CD4-positive, alpha-beta T cell (primary cell): ENCODE measurements at places on chromosomes 13 and 19.
A peak's percentile ranks its signal among the peaks of the same experiment; 100 is the strongest.

- peak; percentile 47 for DNase-seq
These were observed 1.3 kb downstream of the ICAM5 start for GRCh38 chr19:10290876-10291553.

DNA sequence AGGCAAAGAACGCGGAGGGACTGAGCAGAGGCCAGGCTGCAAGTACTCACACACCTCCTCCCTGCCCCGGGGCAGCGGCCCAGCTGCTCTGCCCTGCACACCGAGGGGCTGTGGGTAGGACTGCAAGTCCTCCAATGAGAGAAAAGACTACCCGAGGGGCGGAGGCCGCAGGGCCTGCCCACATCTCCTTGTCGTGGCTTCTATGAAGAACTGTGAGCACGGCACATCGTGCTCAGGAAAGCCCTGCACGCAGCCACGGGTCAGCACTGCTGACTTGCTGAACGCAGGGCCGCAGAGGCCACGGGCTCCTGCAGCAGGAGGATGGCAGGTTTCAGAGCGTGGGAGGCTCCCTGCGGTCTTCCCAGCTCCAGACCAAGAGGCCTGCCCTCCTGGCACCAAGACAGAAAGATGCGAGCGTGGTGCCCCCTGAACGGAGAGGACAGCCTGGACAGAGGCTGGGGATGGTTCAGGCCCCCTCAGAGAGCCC lies 37.4 kb downstream of the CEBPG start:
- DNase-seq: no peak

DNA sequence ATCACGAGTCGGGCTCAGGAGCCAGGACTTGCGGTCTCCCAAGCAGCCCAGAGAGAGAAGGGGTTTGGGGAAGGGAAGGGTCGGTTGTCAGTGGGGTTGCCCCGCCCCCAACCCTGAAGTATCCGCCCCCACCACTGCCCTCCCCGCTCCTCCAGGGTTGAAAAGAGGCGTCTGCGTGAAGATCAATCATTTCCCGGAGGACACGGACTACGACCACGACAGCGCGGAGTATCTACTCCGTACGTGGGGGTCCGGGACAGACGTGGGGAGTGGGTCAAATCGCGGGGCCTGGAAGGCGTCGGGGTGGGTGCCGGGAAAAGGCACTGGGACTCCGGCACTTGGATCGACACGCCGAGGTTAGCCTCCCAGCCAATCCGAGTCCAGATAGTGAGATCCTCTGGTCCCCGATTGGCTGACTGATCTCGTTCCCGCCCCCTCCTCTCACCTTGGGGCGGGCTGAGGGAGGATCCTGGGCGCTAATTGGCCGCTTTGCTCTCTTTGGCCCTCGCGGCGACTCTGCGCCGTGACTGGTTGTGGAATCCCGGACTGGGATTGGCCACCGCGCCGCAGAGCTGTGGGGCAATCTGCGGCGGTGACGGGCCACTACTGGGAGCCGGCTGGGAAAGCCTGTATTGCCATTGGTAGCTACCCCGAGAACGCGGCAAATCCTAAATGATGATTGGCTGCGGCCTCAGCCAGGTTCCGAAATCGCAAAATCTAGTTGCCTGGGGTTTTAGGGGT lies 13.3 kb upstream of the CACNG6 start:
- no peak for DNase-seq

DNA sequence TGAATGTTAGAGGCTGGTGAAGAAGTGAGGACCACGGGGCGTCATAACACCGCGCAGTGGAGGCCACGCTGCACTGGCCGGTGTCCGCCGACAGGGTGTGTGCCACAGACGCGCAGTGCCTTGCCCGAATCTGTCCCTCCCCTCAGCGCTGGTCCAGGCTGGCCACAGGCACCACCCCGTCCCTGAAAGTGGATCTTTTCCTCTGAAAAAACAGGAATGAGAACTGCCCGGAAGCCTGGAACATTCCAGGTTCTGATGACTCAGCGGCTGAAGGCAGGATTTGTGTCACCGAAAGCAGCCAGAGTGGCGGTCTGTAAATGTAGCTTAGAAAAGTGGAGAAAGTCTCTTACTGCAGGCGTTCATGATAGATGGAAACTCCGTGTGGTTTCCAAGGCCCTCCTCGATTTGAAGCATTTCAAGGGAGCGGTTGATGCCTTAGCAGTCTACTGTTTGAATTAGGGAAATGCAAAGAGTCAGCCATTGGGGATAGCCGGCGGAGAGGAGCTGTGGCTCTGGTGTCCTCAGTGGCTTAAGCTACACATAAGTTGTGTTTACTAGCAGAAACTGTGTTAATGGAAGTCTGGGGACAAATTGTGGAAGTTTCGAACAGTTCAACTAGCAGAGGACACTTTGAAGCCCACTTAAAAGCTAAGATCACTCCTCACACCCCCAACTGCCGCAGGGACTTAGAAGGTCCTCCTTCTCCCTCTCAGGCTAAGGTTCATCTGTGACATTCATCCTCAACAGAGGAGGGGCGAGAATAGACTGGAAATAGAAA lies 70.8 kb downstream of the NUFIP1 start:
- DNase-seq: peak; percentile 75

DNA sequence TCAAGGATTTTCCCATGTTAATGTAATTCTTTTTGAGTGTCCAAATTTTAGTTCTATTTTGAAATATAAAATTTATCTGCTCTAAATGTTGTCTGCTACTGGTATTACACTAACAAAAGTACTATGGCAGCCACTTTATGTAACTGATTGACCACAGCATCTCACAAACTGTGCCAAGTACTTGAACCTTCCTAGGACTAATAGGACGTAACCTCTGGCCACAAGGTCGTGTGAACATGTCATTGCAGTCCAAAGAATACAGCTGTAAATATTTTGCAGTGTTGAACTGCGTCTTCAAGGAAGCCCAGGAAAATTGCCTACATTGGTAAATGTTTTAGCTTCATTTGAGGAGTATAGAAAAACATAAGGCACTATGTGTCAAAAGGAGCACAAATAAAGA lies 1.9 kb downstream of the KCTD4 start:
- no peak for DNase-seq

GRCh38 chr19:9538183-9539058 lies at the start of gene ZNF426:
Gene ZNF426 (minus strand): TSS chr19:9538645. CDS start chr19:9536232, 2,413 bp downstream.
- peak; percentile 87 for DNase-seq

- peak; percentile 66 for DNase-seq
These were observed 1.3 kb upstream of the PPAN start for GRCh38 chr19:10104665-10105508.

- no peak for DNase-seq
These were observed 221.8 kb downstream of the OXGR1 start for GRCh38 chr13:96772426-96772825.

DNA sequence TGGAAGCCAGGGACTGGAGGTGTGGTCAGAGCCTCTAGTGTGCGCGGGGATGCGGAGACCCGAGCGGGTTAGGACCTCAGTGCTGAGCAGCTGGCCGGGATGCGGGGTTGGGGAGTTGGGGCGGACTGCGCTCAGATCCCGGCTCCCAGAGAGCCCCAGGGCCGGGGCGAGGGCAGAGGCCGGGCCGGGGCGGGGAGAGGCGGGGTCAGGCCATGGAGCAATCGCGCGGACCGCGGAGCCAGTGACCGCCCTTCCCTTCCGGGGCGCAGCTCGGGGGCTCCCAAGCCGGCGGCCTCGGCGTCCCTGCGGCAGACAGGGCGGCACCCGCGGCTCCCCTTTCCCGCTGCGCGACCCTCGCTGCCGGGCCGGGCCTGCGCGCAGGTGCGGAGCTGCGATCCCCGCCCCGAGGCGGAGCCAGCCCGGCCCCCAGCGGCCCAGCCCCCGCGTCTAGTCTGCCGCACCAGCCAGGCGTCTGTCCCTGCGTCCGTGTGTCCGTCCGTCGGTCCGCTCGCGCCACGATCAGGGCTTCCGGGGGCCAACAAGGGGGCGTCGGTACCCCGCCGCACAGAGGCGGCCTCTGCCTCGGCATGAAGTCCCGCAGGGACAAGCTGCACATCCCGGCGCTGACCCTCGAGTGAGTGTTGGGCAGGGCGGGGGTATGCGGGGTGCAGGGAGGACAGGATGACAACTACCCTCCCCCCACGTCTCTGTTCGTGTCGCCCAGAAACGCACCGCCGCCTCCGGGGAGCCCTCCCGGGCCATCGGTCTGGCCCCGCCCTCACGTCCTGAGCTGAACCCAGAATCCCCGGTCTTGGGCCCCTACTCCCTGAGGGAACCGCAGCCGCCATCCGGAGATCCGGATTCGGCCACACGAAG lies 12.4 kb downstream of the MAST3 start:
- DNase-seq: no peak

- no peak for DNase-seq
These were observed 72.7 kb downstream of the ZNF254 start for GRCh38 chr19:24159707-24160106.

DNA sequence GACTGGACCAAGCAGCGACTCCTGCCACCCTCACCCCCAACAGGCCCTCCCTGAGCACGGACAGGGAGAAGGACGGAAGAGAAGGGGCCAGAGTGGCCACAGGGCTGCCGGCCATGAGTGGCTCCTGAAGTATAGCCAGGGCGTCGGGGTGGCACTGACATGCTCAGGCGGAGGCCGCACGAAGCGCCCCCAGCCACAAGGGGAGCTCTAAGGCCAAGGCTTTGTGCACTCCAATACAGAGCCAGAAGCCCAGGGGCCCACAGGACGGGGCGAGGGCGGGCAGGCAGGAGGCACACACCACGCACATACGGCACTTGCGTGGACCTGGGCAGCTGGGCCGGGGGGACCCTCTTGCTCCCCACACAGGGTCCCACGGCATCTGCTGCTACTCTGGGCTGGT lies 52.0 kb downstream of the KLF2 start:
- DNase-seq: no peak

GRCh38 chr13:61654481-61654880 lies 238.8 kb upstream of the PCDH20 start:
- DNase-seq: no peak

GRCh38 chr19:41792513-41793413 lies 3.6 kb upstream of the CEACAM3 start:
- peak; percentile 38 for DNase-seq

DNA sequence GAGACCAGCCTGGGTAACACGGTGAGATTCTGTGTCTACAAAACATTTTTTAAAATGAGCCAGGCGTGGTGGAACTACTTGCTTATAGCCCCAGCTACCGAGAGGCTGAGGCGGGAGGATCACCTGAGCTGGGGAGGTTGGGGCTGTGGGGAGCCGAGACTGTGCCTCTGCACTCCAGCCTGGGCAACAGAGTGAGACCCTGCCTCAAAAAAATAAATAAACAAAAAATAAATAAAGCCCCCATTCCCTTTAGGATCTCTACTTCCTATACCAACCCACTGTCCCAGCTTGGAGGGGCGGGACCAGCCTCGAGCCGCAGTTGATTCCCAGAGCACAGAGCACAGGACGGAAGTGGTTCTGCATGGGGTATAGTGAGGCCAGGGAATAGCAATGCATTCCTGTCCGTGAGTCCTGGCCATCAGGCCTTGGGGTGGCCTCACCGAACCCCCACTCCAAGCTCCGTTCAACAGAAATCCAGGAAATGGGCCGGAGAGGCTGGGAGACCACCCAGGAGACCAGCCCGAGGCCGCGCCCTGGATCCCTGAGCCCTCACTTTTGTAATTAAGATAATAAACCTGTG lies 4.9 kb upstream of the PTBP1 start:
- DNase-seq: no peak

- no peak for DNase-seq
These were observed 386 bp downstream of the RRAS start for GRCh38 chr19:49639401-49640112.

DNA sequence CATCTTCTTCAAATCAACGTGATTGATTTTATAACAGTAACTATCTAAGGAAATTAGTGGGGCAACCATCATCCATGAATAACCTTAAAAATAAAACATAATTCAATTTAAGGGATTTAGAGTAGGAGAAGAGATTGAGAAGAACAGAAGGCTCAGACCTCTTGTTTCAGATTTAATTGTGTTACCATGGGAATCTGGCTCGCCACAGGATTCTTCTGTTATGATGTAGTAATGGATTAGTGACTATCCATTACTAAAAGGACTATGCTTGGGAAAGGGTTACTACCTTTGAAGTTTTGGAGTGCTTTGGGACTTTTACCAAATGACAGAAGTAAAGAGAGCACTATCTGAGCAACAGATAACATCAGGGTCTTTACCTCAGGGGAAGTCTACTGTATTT lies 13.2 kb downstream of the FREM2 start:
- DNase-seq: no peak

DNA sequence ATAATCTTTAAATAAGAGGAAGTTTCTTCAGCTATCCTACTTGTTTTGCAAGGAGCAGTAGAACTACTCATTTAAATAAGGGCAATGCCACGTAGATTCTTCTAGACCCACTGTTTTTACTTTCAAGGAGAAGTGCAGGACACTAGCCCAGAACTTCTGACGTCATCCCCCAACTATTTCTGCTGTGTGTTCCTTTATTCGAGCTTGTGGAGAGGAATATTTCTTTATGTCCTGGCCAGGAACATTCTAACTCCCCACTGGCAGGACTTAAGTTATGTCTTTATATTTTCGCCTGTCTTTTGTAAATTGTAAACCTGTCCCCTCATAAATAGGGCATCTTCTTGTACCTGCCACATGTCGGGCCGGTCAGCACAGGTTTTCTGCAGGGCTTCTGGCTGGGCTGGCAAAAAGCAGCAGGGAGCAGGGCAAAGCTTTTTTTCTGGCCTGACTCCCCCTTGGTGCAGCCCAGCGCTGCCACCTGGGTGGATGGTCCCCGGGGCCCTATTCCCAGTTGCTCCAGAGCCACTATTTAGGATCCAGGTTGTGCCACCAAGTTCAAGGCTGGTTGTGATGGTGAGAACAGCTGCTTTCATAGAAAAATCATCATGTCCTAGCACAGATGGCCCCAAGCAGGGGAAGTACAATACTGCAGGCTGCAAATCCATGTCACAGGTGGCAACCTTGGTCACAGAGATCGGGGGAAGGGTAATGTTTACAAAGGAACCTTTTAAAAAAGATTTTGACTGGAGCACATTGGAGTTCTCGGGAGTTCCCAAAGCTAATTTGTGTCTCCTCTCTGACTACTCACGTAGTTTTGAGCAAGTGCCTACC lies 1.8 kb downstream of the MBNL2 start:
- no peak for DNase-seq

- DNase-seq: no peak
These were observed 28.8 kb downstream of the NUMBL start for GRCh38 chr19:40661616-40662015.

GRCh38 chr13:84543962-84544361 lies 661.7 kb upstream of the SLITRK1 start:
- no peak for DNase-seq

DNA sequence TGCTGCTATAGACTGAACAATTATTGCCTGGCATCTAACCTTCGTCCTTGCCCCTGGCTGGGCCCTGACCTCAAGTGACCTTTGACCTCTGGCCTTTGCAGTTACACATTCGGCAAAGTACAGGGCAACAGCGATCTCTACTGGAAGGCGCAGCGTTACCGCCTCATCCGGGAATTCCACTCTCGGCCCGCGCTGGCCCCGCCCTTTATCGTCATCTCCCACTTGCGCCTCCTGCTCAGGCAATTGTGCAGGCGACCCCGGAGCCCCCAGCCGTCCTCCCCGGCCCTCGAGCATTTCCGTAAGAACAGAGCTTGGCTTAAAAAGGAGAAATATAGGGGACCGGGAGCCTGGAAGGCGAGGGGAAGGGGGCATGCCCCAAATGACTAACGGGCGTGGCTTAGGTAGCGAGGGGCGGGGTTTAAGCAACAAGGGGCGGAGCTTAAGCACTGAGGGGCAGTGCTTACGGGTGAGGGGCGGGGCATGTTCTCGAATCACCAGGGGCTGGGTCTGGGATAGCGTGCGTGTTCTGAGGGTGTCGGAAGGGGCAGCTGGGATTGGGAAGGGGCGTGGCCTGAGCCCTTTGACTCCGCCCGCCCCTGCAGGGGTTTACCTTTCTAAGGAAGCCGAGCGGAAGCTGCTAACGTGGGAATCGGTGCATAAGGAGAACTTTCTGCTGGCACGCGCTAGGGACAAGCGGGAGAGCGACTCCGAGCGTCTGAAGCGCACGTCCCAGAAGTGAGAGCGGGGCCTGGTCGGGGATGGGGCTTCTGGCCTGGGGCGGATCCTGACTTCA lies 52.7 kb downstream of the TRPM4 start:
- DNase-seq: peak; percentile 17
